ENCODE measurements at places on chromosomes 5 and 9.

- DNase-seq = no peak
These were observed 276.3 kb downstream of the EPB41L4A start for GRCh38 chr5:112142769-112143270.

DNA sequence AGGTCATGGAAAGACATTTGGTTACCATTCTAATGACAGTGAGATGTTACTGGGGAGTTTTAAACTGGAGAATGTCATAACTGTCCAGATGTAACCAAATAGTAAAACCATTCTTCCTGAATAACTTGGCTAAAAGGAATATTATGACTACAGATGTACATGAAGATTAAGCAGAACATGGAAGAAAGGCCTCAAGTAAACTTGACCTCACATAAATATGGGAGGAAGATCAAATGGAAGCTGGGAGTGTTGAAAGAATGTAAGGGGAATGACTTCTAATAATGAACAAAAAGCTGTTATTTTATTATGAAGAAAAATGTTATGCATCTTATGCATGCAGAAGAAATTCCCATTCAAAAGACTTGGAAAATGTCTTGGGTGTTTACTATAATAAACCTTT lies 107.7 kb upstream of the CDKN2B start:
- no peak for DNase-seq

GRCh38 chr9:75265525-75265972 lies 177.2 kb downstream of the OSTF1 start:
- peak; percentile 57 for DNase-seq

DNA sequence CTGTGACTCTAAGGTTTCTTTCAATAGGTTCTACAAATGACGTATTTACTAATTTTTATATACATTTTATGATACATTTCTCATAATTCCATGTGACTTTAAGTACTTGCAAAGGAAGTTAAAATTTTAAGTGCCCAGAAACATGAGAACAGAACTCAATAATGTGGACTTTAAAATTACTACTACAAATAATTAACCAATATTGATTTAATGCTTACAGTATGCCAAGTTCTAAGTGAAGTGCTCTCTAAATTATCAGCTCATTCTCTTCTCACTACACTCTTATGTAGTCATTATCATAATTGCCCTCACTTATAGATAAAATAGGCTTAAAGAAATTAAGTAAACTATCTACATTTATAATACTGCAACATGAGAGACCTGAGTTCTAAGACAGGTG lies 1690.7 kb upstream of the CDH9 start:
- DNase-seq = no peak

DNA sequence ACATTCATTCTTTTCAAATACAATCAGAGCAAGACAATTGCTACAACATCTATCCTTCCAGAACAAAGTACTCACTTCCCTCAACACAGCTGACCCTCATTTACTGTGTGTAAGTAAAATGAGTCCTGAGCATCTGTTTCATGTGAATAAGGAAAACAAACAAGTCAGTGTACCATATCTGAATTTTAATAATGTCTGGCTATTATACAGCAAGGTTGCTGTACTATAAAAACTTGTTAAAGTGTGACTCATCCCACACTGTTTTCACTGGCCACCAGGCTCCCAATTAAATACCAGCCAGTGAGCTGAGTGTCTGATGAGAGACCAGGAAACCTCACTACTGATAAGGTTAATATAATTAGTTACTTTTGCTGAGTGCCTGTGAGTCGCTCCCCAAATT lies 339.8 kb downstream of the AGTPBP1 start:
- no peak for DNase-seq

DNA sequence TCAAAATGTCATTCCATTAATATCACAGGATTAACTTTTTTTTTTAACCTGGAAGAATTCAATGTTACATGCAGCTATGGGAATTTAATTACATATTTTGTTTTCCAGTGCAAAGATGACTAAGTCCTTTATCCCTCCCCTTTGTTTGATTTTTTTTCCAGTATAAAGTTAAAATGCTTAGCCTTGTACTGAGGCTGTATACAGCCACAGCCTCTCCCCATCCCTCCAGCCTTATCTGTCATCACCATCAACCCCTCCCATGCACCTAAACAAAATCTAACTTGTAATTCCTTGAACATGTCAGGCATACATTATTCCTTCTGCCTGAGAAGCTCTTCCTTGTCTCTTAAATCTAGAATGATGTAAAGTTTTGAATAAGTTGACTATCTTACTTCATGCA lies 20.6 kb downstream of the PCA3 start:
- DNase-seq = no peak

- no peak for DNase-seq
These were observed 101.6 kb downstream of the CRB2 start for GRCh38 chr9:123457583-123457982.

DNA sequence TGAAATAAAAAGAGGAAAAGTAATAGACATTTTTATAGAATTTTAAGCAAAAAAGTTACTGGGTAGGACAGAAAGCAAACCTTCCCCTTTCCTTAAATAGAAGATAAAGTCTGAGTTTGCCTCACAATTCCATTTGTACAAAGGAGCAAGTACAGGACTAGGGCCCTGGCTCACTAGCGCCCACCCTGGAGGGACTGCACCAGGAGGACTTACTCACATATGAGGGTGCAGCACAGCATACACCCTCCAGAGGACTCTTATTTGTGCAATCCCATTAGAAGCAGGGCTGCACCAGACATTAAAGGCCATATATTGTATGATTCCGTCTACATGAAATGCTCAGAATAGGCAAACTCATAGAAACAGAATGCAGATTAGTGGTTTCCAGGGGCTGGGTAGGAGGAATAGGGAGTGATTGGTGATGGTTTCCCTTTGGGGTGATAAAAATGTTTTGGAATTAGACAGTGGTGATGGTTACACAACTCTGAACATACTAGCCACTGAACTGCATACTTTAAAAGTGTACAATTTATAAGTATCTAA lies 4.5 kb downstream of the REEP5 start:
- DNase-seq = peak; percentile 40

- DNase-seq = no peak
These were observed 11.4 kb downstream of the PSD2 start for GRCh38 chr5:139806726-139807646.

DNA sequence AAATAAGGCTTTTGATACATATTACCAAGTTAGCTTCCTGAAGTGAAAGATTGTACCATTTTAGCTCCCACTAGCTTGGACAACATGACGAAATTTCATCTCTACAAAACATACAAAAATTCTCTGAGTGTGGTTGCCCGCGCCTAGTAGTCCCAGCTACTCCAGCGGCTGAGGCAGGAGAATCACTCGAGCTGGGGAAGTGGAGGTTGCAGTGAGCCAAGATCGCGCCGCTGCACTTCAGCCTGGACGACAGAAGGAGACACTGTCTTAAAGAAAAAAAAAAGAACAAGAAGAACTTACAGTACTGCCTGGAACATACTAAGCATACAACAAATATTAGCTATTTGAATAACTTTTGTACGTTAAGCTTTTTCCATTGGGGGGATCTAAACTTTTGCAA lies 29.7 kb upstream of the NRG2 start:
- no peak for DNase-seq

GRCh38 chr5:166117072-166118066 lies 2174.1 kb upstream of the WWC1 start:
- no peak for DNase-seq

DNA sequence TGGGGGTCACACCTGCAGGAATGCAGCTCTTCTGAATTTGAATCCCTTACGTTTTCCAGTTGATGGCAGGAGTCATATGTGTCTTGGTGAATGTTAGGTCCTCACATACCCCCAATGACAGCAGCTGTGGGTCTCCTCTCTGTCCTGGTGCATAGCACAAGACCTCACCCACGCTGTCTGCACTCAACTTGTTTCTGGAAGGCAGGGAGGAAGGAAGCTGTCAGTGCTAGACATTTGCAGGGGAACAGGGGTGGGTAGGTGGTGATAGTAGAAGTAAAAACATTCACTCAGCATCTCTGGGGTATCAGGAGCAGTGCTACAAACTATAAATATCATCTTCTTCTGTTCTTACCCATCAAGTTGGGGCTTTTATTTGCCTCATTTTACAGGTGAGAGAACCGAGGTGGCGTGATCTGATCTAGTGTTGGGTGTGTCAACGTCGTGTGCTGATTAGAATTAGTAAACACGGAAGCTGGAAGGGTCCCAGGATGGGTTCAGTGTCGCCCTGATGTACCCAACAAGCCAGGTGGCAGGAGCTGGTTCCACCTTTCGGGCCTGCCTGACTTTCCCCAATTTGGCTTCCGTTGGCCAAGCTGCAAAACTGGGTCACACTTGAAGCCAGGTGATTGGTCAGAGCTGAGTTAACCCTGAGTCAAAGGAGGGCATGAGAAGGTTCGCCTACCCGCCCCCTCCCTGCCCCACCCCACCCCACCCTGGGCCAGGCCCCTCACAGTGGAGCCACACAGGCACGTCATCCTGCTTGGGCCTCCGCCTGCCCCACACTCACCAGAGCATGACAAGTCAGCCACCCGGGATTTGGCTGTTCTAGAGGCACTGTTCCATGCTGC lies 15.8 kb downstream of the ERGIC1 start:
- DNase-seq = peak; percentile 46

DNA sequence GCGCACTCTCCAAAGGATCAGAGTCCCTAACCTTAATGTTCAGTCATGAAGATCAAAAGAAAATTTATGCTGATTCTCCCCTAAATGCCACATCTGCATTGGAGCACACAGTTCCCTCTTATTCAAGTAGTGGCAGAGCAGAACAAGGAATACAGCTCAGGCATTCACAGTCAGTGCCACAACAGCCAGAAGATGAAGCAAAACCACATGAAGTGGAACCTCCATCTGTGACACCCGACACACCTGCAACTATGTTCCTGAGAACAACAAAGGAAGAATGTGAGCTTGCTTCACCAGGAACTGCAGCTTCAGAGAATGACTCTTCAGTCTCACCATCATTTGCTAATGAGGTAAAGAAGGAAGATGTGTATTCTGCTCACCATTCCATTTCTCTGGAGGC lies 40.0 kb downstream of the CMYA5 start:
- no peak for DNase-seq

- peak; percentile 58 for DNase-seq
These were observed 1.1 kb downstream of the HNRNPA0 start for GRCh38 chr5:137752905-137753690.

- no peak for DNase-seq
These were observed 100.7 kb upstream of the TRPC7 start for GRCh38 chr5:136466041-136466415.

DNA sequence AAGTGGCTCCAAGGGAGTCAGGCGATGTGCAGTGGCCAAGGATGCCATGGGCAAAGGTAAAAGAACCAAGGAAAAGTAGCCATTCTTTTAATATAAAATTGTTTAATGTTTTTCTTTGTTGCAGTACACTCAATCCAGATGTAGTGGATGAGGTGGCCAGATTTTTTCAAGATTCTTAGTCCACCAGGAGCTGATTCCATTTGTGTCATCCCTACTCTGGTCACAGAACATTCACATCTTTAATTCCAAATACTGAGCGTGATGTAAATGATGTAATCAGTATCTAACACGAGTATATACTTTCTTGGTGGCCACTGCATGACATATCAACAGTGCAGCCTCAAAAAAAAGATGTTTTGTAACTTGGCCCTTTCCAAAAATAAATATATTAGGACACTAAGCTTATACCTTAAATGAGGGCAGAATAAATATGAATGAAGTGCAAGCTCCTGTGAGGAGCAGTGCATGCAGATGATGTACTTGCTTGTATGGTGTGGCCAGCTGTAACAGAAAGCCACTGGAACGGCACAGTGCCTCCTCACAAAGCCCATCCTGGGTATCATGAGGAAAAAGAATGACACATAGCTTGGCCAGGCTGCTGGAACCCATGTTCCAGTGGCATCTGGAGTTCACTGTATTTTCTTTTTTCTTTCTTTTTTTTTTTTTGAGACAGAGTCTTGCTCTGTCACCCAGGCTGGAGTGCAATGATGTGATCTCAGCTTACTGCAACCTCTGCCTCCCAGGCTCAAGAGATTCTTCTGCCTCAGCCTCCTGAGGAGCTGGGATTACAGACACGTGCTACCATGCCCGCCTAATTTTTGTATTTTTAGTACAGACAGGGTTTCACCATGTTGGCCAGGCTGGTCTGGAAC lies 6.5 kb upstream of the SPATA24 start:
- DNase-seq = no peak

DNA sequence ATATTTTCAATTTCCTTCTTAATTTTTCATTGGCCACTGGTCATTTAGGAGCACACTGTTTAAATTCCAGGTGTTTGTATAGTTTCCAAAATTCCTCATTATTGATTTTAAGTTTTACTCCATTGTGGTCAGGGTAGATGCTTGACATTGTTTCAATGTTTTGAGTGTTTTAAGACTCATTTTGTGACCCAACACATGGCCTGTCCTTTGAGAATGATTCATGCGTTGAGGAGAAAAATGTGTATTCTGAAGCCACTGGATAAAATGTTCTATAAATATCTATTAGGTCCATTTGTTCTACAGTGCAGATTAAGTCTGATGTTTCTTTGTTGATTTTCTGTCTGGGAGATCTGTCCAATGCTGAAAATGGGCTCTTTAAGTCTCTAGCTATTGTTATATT lies 24.4 kb upstream of the FNIP1 start:
- DNase-seq = no peak

- DNase-seq = no peak
These were observed 121.5 kb downstream of the CAMK4 start for GRCh38 chr5:111345731-111346130.

GRCh38 chr9:33952066-33952465 lies 96.6 kb downstream of the UBAP2 start:
- DNase-seq = no peak

GRCh38 chr9:117114768-117115167 lies 300.1 kb downstream of the ASTN2 start:
- no peak for DNase-seq

DNA sequence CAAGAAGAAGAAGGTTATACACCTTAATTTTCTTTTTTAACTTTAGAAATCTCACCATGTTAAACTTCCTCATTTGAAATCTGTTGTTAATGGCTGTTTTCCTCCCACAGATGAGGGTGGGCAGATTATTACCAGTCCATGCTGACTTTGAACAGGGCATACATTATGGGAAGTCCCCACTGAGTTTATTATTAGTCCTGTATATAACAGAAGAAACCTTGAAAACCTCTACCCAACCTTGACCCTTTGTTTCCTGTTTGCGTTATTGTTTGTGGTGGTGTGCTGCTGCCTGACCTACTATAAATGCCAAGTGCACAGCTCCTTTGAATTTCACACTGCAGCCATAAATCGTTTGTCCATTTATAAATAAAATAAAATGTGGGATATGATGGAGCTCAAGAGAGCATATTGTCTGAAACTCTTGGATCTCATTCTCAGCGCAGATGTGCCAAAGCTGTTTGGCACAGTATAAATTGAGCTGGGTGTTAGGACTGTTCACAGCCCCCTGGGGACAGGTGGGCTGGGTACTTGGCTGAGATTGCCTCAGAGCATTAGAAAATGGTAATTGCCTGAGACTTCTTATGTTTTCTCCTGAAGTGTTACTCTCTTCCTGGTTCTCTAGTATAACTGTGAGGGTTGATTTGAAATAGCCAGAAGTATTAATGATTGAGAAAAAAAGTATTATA lies 139.6 kb downstream of the SPATA31D1 start:
- DNase-seq = peak; percentile 95

GRCh38 chr5:443239-444151 lies 519 bp downstream of the EXOC3 start:
- DNase-seq = peak; percentile 52

All from OCI-LY7 (cell line).